Adrenal gland (tissue), 19 donors: ENCODE measurements at places on chromosomes 12 and 14. TPM values are rescaled to one million over a fixed set of nuclear protein-coding genes. Genes with fewer than 3 reads are reported as not detected.

Gene CFAP54
- total RNA-seq, result 0.39 TPM

Gene CHGA
- 0.54 TPM for total RNA-seq

Gene NRIP2
- total RNA-seq, result 1.8 TPM

Gene ANO6
- total RNA-seq, result 92.3 TPM

Gene IQSEC3
- 1.2 TPM for total RNA-seq

Gene BHLHE41
- total RNA-seq, result 9.9 TPM

Gene SNRPF
- 14.2 TPM for total RNA-seq

Gene PLEK2
- total RNA-seq, result 49.4 TPM

Gene SERPINA9
- total RNA-seq, result not detected

Gene GPR137C
- 0.52 TPM for total RNA-seq

Gene TSHR
- total RNA-seq, result 0.28 TPM

Gene IRF9
- 98.3 TPM for total RNA-seq

Gene LLPH
- 38.9 TPM for total RNA-seq

Gene CIROP
- total RNA-seq, result not detected

Gene ZDHHC22
- 0.06 TPM for total RNA-seq

Gene TFCP2
- 12.1 TPM for total RNA-seq

Gene KRT8
- 76.0 TPM for total RNA-seq

Gene TOGARAM1
- 42.0 TPM for total RNA-seq

Gene GARIN6
- total RNA-seq, result not detected

Gene ITGB7
- 6.2 TPM for total RNA-seq

Gene FLVCR2
- total RNA-seq, result 18.0 TPM

Gene PZP
- 0.08 TPM for total RNA-seq

Gene BEGAIN
- total RNA-seq, result 1.6 TPM

Gene SLCO1B3
- total RNA-seq, result not detected

Gene INSM2
- not detected for total RNA-seq

Gene IL26
- total RNA-seq, result not detected
